ENCODE measurements at places on chromosomes 6 and 20. TPM values are rescaled to one million over a fixed set of nuclear protein-coding genes. Genes with fewer than 3 reads are reported as not detected.
A peak's percentile ranks its signal among the peaks of the same experiment; 100 is the strongest.

The COL21A1 gene
- 21.6 TPM for total RNA-seq

The GMDS gene
- 3.9 TPM for total RNA-seq

- H3K27ac ChIP-seq, result no peak overlapping the region
- DNase-seq, result peak; percentile 88
- peaks cover 9% of the 10 kb centered on the region for H3K4me1 ChIP-seq
- no peaks in the 10 kb centered on the region for H3K27me3 ChIP-seq
Measured at GRCh38 chr20:1313236-1313964, 15.5 kb downstream of the SDCBP2 start.

DNA sequence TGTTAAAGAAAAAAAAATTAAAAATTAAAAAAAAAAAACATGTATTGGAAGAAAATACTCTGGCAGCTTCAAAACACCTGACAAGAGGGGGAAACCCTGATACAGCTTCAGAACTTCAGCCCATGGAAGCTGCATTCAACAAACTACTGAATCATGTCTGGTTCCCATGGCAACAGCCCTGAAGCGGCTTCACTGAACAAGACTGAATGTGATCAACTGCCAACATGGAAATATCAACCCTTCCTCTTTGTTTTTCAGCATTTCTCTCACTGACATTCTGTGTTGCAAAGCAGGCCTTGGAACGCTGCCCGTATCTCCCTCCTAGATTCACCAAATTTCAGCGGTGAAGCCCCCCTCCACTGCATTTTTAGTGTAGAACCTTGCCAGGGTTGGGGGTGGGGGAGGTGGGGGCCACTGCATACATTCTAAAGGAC is 91.3 kb upstream of the SHLD1 start:
- no peaks in the 10 kb centered on the region for H3K27me3 ChIP-seq
- H3K4me3 ChIP-seq, result peak overlapping the region; percentile 27
- H3K27ac ChIP-seq, result peak overlapping the region; percentile 92
- H3K36me3 ChIP-seq, result no peaks in the 10 kb centered on the region

- H3K36me3 ChIP-seq, result peaks cover 5% of the 10 kb centered on the region
- no peaks in the 10 kb centered on the region for H3K4me1 ChIP-seq
- H3K27me3 ChIP-seq, result no peaks in the 10 kb centered on the region
- DNase-seq, result no peak
Measured at GRCh38 chr20:48956052-48956451, 34.5 kb downstream of the ARFGEF2 start.

DNA sequence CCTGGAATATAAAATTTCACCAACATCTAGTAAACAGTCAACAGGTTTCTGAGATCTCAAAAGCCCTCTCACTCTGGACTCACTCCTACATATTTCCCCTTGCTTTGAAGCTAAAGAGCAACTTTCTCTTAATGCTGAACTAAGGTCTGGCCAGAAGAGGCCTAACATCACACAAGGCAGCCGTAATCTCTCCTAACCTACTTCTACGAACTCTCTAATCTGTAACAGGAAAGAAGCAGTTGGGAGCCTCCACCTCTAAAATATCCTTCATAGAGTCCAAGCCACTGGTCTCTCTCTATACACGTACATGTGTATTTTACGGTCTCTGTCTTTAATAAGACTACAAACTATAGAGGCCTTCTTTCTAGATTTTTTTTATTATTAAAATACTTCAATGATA is 72.0 kb downstream of the REV3L start:
- H3K4me1 ChIP-seq, result no peaks in the 10 kb centered on the region
- no peak overlapping the region for H3K4me3 ChIP-seq
- H3K27ac ChIP-seq, result no peak overlapping the region
- no peak for DNase-seq
- no peaks in the 10 kb centered on the region for H3K36me3 ChIP-seq

DNA sequence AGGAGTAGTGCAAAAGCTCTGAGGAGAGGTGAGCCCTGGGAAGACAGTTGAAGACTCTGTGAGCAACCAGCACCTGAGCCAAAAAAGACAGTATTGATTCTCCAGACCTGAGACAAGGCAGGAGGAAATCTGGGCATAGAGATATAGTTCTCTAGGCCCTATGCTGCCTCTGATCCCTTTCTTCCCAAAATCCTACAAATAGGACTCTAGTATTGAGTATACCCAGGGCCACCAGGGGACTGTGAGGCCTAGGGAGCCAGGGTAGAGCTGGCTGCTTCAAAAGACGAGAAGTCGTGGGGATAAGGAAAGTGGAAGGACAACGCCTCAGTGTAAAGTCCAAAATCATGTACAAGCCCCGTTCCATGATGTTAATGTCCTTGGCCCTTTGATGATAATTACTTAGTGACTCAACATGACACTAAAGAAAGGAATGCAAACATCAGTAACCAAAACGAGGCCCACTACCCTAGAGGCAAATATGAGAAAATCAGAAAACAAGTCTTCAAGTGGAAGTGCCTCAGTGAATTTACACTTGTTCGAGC is 197.3 kb upstream of the PROKR2 start:
- H3K4me1 ChIP-seq, result no peaks in the 10 kb centered on the region
- H3K4me3 ChIP-seq, result no peak overlapping the region
- no peak for DNase-seq

- H3K27ac ChIP-seq, result no peak overlapping the region
- no peaks in the 10 kb centered on the region for H3K4me1 ChIP-seq
- no peak overlapping the region for H3K4me3 ChIP-seq
- H3K27me3 ChIP-seq, result peaks cover 7% of the 10 kb centered on the region
- no peak for DNase-seq
Measured at GRCh38 chr20:22525821-22526220, 58.6 kb downstream of the FOXA2 start.

The IL17A gene
- total RNA-seq, result not detected

- peaks cover 63% of the 10 kb centered on the region for H3K36me3 ChIP-seq
- H3K27me3 ChIP-seq, result no peaks in the 10 kb centered on the region
- H3K4me1 ChIP-seq, result no peaks in the 10 kb centered on the region
- no peak for DNase-seq
- H3K4me3 ChIP-seq, result no peak overlapping the region
- H3K27ac ChIP-seq, result no peak overlapping the region
Measured at GRCh38 chr6:158611541-158612370, 32.8 kb downstream of the DYNLT1 start.

- H3K4me1 ChIP-seq, result no peaks in the 10 kb centered on the region
- no peak overlapping the region for H3K27ac ChIP-seq
- no peaks in the 10 kb centered on the region for H3K27me3 ChIP-seq
Measured at GRCh38 chr6:155036907-155037306, 41.8 kb downstream of the TIAM2 start.
